ENCODE measurements at places on chromosomes 4 and X.

DNA sequence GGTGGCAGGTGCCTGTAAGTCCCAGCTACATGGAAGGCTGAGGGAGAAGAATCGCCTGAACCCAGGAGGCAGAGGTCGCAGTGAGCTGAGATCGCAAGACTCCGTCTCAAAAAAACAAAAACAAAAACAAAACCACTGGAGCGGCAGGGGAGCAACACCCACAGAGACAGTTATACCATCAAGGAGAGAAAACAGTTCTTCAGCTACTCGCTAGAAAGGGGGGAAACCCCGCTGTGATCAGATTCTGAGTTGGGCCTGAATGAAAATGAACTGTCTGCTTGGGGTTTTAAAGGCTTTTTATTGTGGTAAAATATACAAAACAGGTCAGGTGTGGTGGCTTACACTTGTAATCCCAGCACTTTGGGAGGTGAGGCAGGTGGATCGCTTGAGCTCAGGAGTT is 16.8 kb upstream of the IRAK1 start:
- no peak for DNase-seq

GRCh38 chrX:30296408-30297254 is 12.6 kb downstream of the NR0B1 start:
- DNase-seq: no peak

- no peak for DNase-seq
Observed at GRCh38 chr4:55925241-55925640, 23.5 kb upstream of the CEP135 start.

DNA sequence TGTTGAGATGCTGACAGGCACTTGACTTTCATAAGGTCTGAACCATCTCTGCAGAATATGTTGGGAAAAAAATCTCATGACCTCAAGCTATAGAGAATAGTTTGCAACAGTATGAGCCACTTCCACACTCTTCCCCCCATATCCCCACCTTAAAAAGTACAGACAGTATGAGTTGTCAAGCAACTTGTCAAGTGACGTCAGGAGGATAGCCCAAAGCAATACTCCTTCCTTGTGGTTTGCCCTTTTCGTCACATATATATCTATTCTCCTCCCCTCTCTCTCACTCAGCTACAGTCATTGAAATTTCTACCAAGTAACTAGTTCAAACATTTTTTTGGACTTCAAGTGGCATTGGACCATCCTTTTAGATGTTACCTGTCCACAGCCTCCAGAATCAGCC is 67.7 kb downstream of the MCF2 start:
- no peak for DNase-seq

- no peak for DNase-seq
Observed at GRCh38 chrX:41308884-41309647, 24.9 kb upstream of the DDX3X start.

- DNase-seq: no peak
Observed at GRCh38 chrX:41167888-41168287, 82.6 kb downstream of the USP9X start.
